ENCODE measurements at places on chromosomes 2 and 18.

GRCh38 chr2:137161250-137161649 lies 395.9 kb downstream of the THSD7B start:
- no peak for DNase-seq

DNA sequence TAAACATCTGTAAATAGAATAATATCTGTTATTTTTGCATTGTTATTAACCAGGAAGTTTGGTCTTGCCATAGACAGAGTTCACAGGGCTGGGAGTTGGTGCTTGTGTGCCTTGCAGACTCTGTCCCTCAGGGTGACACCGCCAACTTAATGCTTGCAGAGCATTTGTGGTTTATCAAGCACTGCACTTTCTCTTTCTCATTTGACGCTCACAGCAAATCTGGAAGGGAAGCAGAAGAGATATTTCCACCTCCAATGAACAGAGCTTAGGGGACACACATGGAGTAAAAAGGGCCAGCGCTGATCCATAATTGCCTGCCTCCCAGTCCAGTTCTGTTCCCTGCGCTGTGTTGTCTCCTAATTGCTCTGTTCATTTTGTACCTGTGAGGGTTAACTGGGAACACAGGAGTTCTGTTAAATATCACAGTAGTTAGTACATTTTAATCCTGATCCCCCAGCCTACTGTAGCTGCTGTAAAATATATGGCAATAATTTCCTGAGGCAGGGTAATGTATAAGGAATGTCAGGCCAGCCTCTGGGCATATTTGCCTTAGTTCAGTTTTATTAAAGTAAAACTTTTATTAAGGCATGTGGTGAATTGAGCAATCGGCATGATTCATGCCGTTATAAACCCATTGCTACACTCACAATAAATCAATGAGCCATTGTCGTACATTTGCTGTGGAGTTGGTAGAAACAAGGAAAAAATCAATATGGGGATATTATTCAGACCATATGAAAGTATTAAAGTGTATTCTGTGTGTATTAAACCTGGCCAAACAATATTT lies 182.5 kb upstream of the OSR1 start:
- DNase-seq: peak; percentile 93

- DNase-seq: no peak
Observed at GRCh38 chr18:9333441-9334328, 888 bp upstream of the TWSG1 start.

- peak; percentile 49 for DNase-seq
Observed at GRCh38 chr2:180191432-180192124, 184.5 kb upstream of the CWC22 start.

GRCh38 chr2:29314816-29315571 lies 199.8 kb downstream of the CLIP4 start:
- DNase-seq: no peak

- DNase-seq: no peak
Observed at GRCh38 chr2:68745006-68745405, 10.4 kb downstream of the ARHGAP25 start.

DNA sequence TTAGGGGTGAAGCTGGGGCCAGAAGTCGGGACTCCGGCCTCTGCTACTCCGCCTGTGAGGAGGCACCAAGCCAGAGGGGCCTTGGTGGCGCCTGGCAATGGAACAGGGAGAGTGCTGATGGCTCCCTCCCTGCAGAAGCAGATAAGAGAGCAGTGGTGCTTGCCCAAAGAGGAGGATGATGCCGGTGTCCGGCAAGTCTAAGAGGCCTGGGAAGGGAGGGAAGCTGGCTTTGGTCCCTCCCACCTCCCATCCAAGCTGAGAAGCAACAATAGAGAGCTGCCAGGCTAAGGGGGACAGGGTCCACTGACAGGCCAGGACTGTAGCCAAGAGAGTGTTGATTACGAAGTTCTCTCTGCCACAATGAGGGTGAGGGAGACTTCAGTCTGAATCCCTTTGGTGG lies 479.5 kb downstream of the TNS1 start:
- DNase-seq: no peak

GRCh38 chr2:152445791-152446201 lies 110.8 kb downstream of the FMNL2 start:
- DNase-seq: peak; percentile 76

GRCh38 chr2:205561441-205561840 lies 120.9 kb upstream of the NRP2 start:
- DNase-seq: no peak

DNA sequence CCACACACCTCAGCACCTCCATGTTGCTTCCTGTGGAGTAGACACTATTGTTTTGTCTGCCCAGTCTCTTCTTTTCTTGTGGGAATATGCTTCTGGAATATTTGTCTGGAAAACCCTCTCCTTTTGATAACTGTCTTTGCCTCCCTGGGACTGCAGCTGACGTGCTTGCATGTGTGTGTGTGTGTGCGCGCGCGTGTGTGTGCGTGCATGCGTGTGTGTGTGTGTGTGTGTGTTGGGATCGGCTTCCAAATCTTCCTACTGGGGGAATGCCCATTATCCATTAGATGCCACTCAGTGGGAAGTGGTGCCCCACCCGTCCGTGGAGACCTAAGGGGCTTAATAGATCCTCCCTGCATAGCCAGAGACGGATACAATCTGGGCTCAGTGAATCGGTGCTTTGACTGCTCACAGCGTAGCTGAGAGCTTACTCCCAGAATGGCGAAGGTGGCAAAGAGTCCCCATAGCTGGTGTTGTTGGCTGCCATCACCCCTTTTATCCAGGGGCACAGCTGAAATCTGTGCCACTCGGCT lies 86.9 kb downstream of the RRM2 start:
- no peak for DNase-seq

- no peak for DNase-seq
Observed at GRCh38 chr2:78418021-78418420, 607.5 kb upstream of the REG3G start.

- peak; percentile 31 for DNase-seq
Observed at GRCh38 chr18:76195601-76196000, 299.4 kb downstream of the ZNF516 start.

DNA sequence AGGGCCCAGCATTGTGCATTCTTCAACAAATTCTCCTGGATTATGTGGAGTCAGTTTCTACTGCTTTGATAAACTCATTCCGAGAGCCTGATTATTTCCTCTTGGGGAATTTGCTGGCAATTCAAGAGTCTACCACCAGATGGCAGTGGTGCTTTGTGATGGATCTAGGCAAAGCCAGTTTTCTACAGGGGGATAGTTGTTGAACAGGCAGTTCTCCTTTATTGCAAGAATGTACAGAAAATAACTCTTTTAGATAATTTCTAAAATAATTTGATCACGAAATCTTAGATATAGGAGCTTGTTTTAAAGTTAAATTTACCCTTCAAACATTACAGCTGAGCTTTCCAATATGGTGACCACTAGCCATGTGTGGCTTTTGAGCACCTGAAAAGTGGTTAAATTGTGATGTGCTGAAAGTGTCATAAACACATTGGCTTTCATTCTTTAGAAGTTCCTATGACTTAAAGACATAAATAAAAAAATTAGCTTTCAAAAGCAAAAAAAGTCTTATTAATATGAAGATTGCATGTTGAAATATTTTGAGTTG lies 66.7 kb upstream of the HAAO start:
- DNase-seq: peak; percentile 92

- DNase-seq: no peak
Observed at GRCh38 chr2:18724371-18725145, 135.2 kb upstream of the NT5C1B start.

DNA sequence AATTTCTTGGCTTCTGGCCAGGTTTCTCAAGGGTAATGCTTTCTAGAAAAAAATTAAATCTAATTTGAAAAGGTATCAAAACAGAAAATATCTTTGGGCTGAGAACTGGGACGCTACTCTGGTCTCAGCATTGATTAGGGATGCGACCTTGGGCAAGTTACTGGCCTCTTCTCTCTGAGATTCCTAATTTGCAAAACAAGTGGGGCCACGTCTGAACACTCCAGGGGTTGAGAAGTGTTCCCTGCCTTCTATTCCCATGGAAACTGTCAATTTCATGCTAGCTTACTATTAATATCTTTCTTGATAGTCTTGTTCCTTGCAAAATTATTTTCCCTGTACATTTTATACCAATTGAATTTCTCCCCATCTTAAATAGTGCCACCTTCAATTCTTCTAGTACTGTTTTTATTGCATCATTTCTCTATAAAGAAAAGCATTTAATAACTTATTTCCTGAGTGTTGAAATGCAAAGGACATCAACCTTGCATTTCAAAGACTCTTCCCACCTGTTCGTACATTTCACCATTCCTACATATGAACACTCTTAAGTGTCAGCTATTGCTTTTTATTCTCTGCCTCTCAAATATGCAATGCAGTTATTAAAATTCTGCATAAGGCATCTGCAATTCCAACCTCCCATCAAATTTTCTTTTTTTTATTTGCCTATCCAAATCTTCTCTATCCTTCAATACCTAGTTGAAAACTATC lies 118.3 kb upstream of the DSEL start:
- no peak for DNase-seq

DNA sequence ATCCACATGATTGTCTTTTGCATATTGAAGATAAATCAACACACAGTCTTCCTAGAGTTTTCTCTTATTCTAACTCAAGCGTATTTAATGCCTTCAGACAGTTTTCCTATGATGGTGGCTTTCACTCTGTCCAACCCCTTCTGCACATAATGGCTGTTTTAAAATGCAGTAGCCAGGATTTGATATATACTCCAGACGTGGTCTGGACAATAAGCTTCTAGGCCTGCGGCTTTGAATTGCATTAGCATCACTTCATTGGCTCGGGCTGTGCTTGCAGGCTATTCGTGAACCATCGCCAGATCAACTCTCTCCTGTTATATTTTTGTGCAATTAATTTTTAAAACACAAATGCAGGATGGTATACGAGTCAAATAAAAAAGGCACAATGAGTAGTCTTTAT lies 235.3 kb downstream of the BCL2 start:
- DNase-seq: no peak

DNA sequence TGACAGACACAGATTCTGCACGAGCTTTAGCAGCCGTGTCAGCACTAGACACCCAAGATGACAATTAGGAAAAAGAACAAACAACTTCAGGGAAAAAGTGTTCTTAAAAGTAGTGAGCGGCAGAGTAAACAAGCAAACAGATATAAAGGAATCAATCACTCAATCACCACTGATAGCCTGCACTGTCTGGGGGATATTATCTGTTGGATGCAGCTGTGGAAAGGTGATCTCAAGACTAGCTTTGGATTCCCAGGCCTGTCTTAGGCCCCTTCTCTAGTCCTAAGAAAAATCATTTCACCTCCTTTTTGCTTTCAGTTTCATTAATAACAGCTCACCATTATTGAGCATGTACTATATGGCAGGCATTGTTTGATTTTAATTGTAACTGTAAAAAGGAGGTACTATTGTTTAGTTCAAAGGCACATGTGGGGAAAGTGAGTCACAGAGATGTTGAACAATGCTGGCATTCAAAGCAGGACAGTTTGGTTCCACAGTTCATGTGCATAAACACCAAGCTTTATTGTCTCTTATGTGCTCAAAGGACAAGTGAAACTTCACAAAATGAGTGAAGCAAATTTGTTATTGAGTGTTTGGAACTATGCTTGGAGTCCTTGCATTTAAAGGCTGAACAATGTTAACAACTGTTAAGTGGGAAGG lies 147.3 kb upstream of the TCF4 start:
- no peak for DNase-seq

DNA sequence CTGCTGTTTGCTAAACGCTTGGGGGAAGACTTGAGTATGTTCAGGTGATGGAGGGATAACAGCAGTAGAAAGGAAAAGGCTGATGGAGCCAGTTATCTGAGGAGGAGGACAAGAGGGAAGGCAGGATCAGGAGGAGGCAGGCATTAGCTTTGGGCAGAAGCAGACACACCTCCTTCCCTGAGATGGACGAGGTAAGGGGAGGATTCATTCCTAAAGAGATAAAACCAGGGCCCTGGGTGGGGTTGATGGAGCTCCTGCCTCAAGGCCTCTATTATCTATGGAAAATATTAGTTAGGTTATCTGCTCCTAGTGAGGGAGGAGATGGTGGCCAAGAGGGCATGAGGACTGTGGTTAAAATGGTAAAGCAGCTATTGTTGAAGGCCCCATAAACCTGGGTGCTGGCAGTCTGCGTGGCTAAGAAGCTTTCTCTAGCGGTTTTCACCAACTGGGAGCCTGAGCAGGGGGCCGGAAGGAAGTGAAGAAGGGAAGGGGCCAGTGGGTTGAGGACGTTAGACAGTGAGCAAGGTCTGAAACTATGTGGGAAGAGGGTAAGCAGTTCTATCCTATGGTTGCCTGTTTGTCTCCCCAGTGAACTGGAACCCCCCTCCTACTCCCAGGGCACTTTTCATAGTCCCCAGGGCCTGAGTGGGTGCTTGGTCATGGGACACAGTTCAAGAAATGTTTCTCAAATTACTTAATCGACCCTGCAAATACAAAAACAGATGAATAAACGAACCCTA lies 56.6 kb upstream of the HK2 start:
- no peak for DNase-seq

DNA sequence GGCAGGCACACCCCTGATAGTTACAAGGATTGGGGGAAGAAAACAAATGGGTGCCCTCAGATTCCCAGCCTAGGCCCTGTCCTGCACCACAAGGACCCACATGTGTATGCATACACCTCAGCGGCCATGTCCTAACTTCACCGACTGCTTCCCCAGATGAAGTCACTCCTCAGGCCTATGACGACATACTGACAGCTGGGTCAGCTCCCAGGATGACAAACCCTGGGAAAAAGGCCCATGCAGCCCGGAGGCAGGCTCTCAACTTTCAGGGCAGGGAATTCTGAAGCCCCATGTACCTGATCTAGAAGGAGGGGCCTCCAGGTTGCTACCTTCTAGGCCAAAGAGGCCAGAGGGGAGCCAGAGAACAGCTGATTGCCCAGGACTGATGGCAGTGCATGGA lies 11.0 kb upstream of the PLEKHM3 start:
- DNase-seq: no peak

DNA sequence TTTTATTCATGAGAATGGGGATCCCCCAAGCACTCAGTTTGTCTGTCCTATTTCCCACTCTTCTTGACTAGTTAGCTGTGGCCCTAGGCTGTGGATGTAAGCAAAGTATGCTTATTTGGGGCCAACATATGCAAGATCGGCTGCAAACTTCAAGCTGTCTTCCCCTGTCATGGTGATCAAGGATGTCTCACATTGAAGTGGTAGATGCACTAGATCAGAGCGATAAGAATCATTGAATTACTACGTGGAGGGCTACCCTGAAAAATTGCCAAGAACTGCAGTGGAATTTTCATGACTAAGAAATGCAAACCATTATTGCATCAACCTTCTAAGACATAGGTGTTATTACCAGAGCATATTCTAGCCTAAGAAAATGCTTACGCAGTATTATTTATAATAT lies 527.4 kb downstream of the RNF144A start:
- DNase-seq: no peak

- no peak for DNase-seq
Observed at GRCh38 chr2:102523651-102524050, 50.6 kb downstream of the SLC9A4 start.

DNA sequence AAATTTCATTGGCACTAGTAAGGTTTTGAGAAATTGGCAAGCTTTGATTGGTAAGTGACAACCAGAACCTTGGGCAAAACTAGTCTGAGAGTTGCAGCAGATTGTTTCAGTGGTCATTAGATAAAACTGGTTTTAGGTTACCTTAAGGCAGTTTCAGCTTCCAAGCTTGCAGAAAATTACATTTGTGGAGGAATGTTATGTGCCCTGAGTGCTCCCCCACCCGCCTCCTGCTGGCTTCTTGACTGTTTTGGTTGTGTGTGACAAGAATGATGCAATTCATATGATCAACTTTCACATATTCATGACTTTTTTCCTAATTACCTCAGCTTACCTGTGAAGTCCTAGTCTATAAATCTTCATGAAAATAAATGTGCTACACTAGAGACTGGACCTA lies 599.5 kb upstream of the ZNF804A start:
- DNase-seq: no peak
